A172 (cell line): ENCODE measurements at places on chromosomes 3 and 15.
A peak's percentile ranks its signal among the peaks of the same experiment; 100 is the strongest.

DNA sequence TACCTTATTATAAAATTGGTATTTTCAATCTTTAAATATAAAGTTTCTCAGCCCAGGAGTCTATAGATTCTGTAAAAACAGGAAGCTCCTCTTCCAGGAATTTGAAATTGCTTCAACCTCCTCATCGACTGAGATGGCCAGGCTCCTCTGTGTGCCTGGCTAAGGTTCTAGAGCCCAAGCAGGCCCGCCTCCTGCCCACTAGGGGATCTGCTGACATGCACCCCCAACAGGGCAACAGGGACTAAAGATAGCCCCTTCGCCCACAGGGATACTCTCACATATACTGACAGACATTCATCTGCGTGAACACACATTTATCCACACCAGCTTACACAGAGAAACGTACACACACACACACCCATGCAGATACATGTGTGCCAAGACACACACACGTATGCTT lies 183.1 kb upstream of the TLE3 start:
- no peak for DNase-seq

DNA sequence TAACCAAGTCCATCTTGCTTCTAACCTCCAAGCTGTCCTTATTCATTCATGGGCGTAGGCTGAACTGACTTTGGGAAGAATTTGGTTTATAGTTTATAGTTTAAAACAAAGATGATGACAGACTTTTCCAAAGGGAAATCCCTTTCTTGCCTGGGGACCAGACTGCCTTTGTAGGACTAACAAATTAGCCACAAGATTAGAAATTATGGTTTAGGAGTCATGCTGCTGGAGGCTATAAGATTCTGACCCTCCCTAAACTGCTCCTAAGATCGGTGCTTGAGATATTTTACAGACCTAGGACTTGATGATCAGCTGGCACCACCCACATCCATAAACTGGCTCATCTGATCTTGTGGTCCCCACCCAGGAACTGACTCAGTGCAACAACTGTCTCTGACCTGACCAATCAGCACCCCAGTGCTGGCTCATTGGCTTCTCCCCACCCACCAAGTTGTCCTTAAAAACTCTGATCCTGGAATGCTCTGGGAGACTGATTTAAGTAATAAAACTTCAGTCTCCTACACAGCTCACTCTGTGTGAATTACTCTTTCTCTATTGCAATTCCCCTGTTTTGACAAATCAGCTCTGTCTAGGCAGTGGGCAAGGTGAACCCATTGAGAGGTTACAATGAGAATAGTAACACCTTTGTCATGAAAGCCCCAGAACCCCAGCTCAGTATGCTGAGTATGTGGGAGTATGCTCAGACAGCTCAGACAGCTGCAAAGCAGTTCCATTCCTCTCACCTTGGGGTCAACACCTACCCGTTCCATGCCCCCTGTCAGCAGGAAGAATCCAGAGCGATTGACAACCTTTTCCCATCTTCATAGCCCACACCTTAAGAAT lies 51.6 kb upstream of the C15orf39 start:
- DNase-seq = peak; percentile 99

DNA sequence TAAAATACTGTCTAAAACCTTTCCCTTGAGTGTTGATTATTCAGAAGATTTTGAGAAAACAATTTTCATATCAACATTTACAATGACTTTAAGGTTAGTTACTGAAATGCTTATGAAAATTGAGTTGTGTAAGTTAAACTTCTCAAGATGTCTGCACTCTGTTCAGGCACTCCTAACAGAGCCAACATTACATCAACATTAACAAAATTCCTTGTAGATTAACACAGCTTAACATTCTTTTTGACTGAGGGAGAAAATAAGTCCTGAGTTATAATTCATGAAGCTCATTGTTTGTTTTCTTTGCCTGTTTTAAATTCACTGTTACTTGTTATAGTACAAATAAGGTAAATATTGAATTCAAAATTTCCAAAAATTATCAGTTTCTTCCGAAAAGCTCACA lies 9.0 kb downstream of the ACKR4 start:
- DNase-seq = no peak

DNA sequence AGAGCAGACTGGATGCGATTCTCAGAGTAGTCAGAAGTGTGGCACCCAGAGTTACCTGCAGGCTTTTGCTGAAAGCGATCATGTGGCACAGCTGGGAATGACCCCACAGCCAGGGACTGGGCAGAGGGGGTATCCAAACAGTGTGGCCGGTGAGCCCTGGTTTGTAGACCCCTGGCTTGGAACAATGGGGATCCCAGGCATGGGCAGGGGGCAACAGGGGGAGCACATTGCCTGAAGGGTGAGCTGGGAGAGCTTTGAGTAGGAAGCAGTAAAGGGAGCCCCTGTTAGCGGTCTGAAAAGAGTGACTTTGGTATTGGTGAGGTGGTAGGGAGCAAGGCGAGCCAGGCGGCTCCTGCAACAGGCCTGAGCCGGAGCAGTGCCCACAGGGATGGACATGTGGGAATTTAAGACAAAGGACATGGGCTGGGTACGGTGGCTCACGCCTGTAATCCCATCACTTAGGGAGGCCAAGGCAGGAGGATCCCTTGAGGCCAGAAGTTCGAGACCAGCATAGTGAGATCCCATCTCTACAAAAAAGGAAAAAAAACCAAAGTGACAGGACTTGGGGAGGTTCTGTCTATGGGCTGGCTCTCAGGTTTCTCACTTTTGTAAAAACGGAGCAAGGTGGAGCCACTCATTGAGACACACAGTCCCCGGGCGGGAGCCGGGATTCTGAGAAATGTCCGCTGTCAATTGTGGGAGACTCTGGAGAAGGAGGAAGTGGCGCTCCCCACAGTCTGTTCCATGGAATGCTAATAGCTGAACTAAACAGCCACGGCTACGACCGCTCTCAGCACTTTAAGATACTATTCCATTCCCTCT lies 223.8 kb upstream of the LYSMD4 start:
- no peak for DNase-seq

- no peak for DNase-seq
These were observed 63.3 kb upstream of the GATM start for GRCh38 chr15:45441686-45442085.

DNA sequence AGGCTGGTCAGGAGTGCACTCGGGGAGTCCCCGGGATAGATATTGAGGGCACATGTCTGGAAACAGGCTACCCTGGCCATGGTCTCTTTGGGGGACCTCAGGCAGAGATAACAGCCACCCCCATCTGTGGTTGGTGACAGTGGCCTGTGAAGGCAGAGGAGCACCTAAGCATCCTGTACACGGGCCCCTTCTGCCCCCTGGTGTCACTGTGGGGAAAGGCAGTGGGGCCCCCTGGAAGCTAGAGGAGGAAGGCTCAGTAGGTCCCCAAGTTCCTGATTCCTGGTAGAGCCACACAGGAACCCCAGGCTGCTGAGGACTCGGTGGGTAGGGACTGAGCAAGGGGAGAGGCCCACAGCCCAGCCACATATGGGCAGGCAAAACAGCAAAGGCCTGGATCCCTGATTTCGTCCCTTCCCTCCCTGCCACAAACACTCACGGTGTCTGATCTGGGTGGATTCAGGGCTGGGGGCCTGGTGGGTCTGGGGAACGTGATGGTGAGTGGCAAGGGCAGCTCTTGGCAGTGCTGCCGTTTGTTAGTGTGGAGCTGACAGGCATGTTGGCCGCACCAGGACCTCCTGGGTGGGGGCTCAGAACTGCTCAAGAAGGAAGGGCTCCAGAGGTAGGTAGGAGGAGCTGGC lies 14.1 kb upstream of the CXCR6 start:
- DNase-seq = peak; percentile 40

DNA sequence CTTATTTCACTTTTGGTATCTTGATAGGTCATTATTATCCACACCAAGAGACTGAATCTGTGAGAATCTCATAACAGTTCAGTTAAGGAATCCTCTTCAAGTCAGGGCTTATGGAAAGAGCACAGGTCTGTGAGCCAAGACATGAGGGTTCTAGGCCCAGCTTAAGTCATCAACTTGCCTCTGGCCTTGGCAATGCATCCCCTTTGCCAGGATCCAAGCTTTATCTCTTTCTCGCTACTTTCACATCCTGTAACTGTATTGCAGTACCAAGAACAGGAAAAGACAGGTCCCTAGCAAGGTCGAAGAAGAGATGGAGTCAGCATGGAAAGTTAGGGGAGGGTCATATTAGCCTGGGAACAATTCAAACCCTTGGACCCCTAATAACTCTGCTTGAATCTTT lies 13.5 kb upstream of the APOD start:
- no peak for DNase-seq

- DNase-seq = no peak
These were observed 61.9 kb upstream of the CBLB start for GRCh38 chr3:105930733-105931132.

DNA sequence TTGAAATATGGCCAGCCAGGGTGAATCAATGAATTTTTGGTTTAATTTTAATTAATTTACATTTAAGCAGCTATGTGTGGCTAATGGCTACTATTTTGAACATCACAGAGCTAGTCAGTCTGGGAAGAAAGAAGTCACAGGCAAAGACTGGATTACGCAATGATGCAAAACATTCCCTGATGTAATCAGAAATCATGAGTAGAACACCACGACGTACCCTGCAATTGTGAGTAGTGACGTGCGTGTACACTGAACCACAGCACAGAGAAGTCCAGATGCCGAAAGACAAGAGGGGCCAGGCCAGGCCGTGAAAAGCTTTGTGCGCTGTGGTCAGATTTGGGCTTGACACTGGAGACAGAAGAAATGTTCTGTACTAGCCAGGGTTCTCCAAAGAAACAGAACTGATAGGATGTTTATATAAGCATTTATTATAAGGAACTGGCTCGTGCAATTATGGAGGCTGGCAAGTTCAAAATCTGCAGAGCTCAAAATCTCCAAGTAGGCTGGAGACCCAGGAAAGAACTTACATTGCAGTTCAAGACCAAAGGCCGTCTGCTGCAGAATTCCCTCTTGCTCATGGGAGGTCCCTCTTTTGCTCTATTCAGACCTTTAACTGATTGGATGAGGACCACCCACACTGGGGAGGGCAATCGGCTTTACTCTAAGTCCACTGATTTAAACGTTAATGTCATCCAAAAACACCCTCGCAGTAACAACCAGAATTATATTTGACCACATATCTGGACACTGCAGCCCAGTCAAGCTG lies 44.6 kb downstream of the SH3BP5 start:
- no peak for DNase-seq

DNA sequence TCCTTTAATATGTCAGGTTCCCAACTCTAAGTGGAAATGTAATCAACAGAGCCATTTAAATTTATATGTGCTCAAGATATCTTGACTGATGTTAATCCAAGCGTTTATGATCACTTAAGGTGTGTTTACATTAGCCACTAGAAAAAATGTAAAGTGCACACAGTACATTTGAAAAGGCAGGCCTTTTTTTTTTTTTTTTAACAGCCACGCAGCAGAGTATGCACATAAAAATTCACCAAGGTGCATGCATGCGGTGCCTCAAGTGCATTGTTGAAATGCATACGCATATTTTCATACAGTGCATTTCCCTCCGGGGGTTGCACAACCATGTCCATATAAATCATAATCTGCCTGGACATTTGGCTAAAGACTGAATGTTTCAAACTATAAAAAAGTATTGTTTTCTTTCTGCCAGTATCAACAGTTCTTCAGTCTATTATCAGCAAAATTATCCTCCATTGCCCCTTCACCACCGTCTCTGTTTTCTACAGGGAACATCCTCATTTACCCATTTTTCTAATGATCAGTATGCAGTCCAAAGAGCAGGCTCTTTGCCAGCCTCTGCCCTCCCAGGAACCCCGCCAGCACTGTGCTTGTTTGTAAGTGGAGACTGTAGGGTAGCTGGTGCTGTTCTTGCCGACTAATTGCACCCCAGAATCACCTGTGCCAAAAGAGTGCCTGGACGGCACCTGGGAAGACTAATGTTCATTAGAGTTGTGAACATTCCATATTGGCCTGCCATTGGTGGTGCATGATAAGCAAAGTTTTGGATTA lies 611.2 kb upstream of the CFAP20DC start:
- DNase-seq = no peak
